LHCN-M2 (cell line): ENCODE measurements at places on chromosomes 13 and 19. TPM values are rescaled to one million over a fixed set of nuclear protein-coding genes. Genes with fewer than 3 reads are reported as not detected.

DNA sequence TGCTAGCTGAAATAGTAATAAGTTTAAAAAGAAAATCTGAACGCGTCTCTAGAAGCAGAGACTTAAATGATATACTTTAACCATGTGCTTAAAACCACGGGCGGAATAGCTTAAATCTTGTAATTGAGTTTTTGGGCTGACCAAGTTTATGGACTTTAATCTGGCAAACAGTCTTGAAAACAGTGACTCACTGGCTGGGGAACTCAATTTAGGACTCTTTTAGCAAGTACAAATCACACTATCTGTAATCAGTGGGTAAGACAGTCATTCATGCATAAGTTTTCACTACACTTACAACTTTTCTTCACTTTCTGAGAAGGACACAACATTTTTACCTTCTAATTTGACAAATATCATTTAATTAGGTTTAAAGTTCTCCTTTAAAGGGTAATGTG, 26.8 kb downstream of the ZNF627 start:
- peak; percentile 41 for DNase-seq

GRCh38 chr19:38734426-38735256, 9.6 kb downstream of the CAPN12 start:
- DNase-seq, result peak; percentile 66

DNA sequence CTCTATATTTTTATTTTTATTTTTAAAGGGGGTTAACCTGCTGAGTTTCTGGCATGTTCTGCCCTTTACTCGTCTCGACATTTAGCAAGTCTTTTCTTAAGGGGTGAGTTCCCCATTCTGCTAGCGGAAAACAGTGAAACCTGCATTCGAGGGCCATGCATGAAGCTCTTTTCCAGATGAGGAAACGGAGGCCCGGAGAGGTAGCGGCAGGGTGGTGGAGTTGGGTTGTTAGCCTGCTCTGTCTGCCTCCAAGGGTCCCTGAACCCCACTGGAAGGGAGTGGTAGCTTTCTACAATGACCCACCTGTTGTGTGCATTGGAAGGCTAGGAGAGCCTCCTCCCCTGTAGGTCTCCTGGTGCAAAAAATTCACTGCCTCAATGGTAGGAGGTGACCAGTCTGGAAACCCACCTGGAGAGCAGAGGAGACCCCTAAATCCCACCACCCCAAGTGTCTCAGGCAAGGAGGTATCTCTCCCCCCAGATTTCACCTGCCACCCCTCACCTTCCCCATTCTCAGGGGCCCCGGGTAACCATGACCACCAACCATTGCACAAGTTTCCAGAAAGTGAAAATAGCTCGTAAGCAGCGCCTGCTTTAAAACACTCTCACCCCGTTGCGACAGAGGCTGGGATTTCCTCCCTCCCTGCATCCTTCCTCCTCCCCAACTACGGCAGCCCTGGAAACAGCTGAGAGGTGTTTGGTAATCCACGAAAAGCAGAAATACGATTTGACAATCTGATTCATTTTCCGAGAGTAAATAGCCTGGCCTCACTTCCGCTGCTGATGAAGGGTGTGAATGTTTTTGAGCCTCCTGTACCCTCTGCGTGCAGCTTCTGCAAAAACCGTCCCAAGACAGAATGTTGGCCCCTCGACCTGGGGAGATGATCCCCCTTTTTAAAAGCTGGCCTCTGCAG, 3.5 kb downstream of the KLF2 start:
- DNase-seq, result peak; percentile 71

DNA sequence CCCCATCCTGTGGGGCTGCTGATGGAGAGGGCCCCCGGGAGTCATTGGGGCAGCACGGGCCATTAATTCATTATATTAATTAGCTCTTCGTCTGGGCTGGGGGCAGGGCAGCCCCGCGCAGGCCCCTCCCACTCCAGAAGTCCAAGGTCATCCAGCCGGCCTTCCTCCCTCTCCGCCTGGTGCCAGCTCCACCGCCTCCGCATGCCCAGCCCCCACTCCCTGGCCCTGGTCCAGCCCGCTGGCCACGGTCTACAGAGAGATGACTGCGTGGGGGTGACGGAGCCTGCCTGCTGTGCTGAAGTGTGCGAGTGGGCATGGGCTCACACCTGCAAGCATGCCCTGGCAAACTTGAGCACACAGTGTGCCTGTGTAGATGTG, 8.8 kb downstream of the IGLON5 start:
- no peak for DNase-seq

DNA sequence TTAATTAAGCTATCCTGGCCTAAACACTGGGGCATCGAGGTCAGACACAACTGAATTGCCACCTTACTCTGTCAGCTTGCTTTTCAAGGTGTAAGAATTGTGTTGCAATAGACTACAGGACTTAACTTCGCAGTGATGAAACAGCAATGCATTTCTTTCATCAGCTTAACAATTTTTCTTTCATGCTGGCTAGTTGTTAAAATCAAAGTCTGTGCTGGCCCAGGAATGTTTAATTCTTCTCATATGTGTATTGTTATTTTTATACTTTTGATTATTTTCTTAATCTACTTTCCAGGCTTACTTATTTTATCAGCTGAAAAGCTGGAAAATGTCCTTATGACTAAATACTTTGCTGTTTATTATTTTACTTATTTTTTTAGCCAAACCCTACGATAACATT, 79.7 kb downstream of the EFNB2 start:
- DNase-seq, result no peak

DNA sequence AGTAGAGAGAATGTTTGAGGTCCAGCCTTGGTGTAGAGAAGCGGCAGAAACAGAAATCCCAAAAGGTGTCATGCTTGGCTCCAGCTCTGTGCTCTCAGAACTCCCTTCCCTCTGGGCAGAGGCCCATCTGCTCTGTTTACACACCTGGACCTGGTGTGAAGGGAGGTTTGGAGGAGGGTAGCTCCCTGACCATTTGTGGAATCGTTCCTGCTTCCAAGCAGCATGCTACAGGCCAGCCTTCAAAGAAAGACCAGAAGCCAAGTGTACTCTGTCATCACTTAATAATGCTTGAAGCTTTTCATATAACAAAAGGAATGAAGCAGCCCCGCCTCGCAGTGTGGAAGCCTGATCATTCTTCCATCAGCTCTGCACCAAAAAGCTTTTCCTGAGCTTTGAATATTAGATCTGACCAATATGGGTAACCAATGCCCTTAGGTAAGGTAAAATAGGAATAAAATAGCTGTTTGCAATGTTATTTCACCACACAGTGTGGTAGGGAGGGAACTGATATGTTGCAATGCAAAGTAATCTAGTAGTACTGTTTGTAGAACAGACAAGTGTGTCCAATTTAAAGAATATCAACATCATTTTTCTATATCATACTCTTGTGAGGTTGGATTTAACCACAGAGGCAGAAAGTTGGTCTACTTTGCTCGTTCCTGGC, 63.3 kb downstream of the ZIC5 start:
- DNase-seq, result no peak

The SGCG gene
- 0.32 and 0.46 TPM in 2 replicates for total RNA-seq

The LGALS4 gene
- total RNA-seq, result not detected in 2 replicates
